DND-41 (cell line): ENCODE measurements at places on chromosomes 4 and X.

GRCh38 chr4:162557516-162558106 is 393.8 kb upstream of the FSTL5 start:
- DNase-seq, result no peak

DNA sequence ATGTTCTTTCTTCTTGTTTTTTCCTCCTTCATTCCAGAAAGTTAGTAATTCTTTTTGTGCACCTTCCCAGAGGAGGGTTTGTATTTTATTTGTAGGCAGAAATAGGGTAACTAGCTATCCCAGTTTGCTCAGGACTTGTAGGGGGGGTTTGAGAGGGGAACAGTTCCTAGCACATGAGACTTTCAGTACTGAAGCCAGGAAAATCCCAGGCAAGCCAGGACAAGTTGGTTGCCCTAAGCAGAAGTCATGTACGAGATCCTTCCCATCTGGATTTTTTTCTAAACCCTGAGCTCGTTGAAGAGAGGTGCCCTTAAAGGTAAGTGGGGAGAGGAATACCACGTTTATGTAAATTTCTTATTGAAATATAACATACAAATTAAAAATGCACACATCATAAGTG is 15.6 kb upstream of the TAB3 start:
- no peak for DNase-seq

GRCh38 chr4:48963042-48963679 is 22.9 kb upstream of the CWH43 start:
- DNase-seq, result peak; percentile 78

GRCh38 chrX:13990126-13990800 is 39.4 kb downstream of the GEMIN8 start:
- DNase-seq, result no peak

DNA sequence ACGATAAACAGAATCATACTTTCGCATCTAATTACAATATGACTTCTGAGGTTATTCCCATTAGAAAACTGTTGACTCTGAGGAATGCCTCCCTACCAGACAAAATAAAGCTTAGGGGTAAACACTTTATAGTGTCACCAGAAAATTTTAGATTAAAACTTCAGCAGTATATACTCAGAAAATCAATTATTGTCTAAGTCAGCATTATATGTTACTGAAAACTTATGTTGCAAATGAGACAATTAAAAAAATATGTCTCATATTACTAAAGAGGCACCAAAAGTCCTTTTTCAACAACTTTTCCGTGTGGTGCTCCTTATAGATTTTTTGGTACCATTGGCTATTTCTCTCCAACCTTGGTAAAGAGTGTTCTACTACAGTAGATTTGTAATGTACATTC is 91.4 kb downstream of the HMGN5 start:
- no peak for DNase-seq

- no peak for DNase-seq
These were observed 52.0 kb upstream of the ATOH1 start for GRCh38 chr4:93776386-93777080.

- no peak for DNase-seq
These were observed 738.0 kb upstream of the AADAT start for GRCh38 chr4:170827562-170828274.

GRCh38 chrX:97619499-97619898 is 735.8 kb downstream of the RPA4 start:
- DNase-seq, result no peak

- DNase-seq, result no peak
These were observed 67.9 kb downstream of the SH2D1A start for GRCh38 chrX:124414281-124414680.

GRCh38 chrX:21821875-21822274 is 17.5 kb upstream of the MBTPS2 start:
- DNase-seq, result no peak

DNA sequence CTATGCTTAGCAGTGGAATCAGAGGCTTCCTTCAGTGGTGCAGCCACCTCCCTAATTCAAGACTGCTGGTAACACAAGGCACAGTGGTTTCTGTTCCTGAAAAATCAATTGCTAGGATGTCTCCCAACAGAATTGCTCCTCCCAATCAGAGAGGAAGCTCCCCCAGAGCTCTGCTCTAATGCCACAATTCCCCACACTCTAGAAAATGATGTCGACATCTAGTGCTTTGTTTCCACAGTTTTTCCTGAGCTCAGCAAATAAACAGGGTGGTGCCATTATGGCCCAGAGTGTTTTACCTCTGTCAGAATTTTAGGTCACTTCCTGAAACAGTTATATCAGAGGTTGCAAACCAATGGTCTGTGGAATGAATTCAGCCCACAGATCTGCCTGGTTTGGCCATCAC is 24.7 kb downstream of the TAB3 start:
- DNase-seq, result no peak

GRCh38 chr4:117796677-117797076 is 237.6 kb upstream of the NDST3 start:
- DNase-seq, result no peak

- no peak for DNase-seq
These were observed 109.8 kb upstream of the HPGD start for GRCh38 chr4:174631901-174632758.
